ENCODE measurements at places on chromosomes 1 and 21.

GRCh38 chr21:25872271-25872670 is 137.5 kb downstream of the GABPA start:
- no peak for DNase-seq

- DNase-seq = no peak
Measured at GRCh38 chr1:23352096-23352695, 8.1 kb upstream of the HNRNPR start.

- DNase-seq = no peak
Measured at GRCh38 chr1:247452447-247453039, 5.4 kb downstream of the OR2B11 start.

GRCh38 chr1:100358210-100358609 is 5.9 kb downstream of the CDC14A start:
- no peak for DNase-seq

DNA sequence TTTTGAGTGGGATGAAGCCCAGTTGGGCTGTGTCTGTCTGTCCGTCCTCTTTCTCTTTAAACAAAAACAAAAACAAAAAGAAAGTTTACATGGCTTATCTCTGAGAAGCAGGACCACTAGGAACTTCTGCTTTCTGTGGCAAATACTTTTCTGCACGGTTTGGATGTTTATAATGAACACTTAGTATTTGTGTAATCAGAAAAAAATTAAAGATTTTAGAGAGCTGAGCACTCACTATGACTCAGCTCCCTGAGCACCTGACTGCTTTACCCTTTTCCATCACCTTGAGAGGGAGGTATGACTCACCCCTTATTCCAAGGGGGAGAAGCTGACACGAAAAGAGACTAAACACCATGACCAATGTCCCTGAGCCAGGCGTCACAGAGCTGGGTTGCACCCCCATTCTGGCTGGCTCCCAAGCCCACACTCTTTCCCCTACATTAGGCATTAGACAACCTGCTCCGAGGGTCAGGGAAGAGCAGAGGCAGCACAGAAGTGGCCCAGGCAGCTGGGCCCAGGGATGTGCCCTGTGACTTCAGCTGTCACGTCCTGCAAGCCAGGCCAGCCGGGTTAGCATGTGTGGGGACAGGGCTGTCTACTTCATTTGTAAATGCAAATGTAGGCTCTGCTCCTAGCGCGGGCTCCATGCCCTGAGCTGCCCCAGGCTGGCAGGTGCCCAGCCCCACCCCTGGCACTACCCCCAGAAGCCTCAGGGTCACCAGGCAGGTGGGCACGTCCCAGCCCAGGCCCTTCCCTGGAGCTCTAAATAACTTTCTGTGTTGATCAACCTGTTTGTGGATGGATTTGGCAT is 30.4 kb downstream of the RAP1GAP start:
- DNase-seq = no peak

- peak; percentile 26 for DNase-seq
Measured at GRCh38 chr1:74729741-74730478, 2.9 kb downstream of the CRYZ start.

DNA sequence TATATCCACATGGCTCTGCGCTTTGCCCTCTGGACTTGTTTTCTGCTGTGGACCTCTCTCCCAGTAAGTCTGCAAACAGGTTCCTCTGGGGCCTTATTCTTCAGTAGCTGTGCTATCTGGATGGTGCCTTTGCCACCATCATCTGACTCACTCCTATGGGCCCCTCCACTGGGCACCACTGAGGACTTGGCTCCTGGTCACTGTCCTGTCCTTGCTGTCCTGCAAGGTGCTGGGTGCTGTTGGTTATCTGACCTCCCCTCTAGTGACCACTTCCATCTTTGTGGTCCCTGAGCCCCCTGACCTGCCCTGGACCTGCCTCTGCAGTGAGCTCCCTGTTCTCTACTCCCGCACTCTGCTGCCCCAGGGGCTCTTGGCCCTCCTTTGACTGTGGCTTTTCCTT is 6.7 kb downstream of the CNIH3 start:
- no peak for DNase-seq

DNA sequence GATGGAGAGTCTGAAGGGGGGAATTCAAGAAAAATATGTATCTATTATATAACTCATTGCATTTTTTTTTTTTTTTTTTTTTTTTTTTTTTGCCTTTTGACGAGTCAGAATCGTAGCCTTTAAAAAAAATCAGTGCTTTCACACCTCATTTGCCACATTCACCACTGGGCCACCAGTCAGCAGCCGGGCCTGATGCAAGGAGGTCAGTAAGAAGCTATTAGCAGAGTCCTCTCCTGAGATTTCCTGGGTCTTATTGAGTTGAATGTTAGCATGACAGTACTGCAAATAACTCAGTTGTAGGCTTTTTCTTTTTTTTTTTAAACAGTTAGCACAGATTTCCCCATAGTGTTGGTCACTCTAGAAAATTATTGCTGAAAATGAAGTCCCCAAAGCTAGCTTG is 139.8 kb downstream of the SPATA17 start:
- no peak for DNase-seq

- no peak for DNase-seq
Measured at GRCh38 chr1:65541161-65541560, 120.7 kb downstream of the LEPR start.

DNA sequence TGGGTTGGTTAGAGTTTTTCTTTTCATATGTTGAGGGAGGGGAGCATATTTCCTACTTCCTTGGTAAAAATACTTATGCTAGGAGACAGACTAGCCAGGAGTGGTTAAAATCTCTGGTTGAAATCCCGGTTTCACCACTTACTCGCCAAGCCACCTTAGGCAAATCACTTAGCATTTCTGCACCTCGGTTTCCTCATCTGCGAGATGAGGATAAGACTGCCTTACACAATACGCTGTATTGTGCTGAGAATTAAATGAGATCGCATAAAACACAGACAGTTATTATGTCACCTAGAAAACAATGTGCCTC is 1.4 kb downstream of the IFFO2 start:
- no peak for DNase-seq

- no peak for DNase-seq
Measured at GRCh38 chr1:107695341-107695740, 269.6 kb downstream of the VAV3 start.

- no peak for DNase-seq
Measured at GRCh38 chr1:25616987-25617624, 515 bp downstream of the MAN1C1 start.

DNA sequence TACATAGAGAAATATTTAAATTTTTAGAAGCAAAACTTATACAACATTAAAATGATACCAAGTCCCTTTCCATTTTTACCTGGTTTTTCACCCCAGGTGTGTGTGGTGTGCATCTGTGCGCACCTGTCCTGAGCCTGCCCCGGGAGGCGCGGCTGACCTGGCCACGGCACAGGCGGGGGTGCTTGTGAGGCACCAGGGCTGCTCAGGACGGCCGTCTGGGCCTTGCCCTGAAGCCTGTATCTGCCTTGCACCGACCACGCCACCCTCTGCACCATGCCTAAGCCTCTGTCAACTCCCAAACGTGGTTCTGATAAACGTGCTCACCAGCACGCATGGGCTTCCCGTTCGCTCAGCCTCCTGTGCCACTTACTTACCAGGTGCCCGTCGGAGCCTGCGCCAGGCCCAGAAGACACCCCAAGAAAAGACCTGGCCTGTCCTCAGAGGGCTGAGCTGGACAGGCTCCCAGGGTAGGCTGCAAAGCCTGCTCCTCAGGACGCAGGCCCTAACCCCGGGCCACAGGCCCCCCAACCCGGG is 20.9 kb downstream of the PANK4 start:
- DNase-seq = no peak

GRCh38 chr1:203629507-203630082 is 3.0 kb downstream of the ATP2B4 start:
- no peak for DNase-seq

DNA sequence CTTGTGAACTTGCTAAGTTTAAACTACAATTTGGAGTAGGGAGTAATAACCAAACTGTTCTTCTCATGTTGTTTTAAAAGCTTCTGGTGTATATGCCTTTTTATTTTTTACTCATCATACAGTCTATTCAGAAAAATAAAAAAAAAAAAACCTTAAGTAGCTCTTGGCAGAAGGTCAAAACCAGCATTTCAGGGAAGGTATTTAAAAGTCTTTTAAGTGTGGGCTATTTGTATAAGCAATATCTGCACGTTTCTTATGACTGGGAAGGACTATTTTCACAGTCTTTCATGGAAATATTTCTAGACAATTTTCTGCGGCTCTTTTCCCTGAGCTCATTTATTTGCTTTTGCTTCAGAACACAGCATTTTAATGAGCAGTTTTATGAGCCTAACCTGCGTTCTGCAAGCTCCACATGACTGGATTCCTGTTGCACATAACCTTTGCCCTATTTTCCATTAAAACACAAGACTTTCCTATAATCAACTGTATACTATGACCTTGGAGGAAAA is 60.9 kb upstream of the C1orf105 start:
- peak; percentile 93 for DNase-seq

DNA sequence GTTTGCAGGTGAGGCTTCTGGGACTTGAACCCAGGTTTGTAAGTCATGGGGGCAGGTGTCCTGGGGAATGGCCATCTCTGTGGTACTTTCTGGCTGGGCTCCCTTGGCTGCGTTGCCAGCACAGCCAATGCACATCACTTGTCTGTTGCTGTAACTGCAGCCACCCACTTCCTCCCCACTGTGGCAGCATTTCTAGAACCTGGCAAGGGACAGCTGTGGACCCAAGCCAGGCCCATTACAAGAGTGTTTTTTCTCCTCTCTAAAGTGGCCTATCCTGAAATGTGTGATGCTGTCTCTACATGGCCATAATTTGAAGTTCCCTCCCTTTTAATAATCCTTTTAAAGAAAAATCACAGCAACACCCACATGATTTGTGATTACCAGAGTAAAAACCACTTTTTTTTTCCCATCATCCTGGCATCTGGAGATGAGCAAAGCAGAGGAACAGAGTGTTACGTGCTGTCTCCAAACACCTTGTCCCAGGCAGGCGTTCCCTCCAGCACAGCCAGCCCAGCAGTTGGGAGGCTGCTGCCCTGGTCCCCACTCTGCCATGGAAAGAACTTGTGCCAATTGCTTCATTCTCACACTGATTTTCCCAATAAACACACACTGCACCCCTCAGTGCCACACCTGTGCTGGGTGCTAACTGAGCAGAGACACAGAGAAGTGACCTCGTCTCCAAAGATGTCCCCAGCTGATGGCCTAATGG is 360.6 kb upstream of the USP24 start:
- DNase-seq = no peak

- DNase-seq = peak; percentile 69
Measured at GRCh38 chr1:151130987-151131586, 15.3 kb downstream of the SEMA6C start.

DNA sequence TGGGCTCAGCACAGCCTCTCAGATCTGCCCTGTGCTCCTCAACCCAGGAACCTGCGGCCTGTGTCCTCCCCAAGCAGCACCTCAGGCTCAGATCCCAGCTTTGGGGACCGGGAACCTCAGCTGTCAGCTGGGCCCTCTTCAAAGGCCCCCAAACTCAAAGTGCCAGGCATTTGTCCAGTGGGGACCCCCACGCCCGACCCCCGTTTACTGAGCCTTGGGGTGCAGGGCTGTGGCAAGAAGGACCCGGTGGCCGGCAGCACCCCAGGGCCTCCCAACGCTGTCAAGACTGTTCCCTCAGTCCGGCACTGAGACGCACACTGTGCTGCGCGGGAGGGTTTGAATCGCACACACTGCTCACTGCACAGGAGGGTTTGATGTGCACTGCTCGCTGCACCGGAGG is 35.0 kb downstream of the MORN1 start:
- DNase-seq = no peak

GRCh38 chr1:221845650-221846371 is 103.9 kb upstream of the DUSP10 start:
- peak; percentile 72 for DNase-seq

- no peak for DNase-seq
Measured at GRCh38 chr1:203244776-203245175, 15.3 kb upstream of the CHIT1 start.

GRCh38 chr1:26537951-26538352 is 8.4 kb downstream of the RPS6KA1 start:
- no peak for DNase-seq

GRCh38 chr21:15841856-15842564 is 112.2 kb downstream of the USP25 start:
- peak; percentile 90 for DNase-seq

- peak; percentile 81 for DNase-seq
Measured at GRCh38 chr1:221335161-221336101, 406.5 kb downstream of the DUSP10 start.

DNA sequence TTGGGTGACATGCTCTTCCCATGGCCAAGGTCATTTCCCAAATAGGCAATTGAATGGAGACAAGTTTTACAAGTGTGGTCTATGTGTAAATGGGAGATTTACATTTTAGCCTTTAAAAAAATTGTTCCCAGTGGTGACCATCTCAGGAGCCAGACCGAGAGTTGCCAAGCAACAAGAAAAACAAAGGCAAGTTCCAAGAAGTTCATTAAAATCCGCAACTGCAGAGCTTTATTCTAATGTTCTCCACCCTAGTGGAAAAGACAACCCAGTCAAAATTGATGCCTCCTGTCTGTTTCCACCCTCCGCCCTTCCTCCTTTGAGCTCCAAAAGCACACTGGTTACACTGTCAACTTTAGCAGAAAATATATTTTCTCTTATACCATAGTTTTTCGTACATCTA is 33.2 kb upstream of the CD55 start:
- no peak for DNase-seq

- DNase-seq = no peak
Measured at GRCh38 chr1:59494145-59494833, 197.4 kb downstream of the FGGY start.

DNA sequence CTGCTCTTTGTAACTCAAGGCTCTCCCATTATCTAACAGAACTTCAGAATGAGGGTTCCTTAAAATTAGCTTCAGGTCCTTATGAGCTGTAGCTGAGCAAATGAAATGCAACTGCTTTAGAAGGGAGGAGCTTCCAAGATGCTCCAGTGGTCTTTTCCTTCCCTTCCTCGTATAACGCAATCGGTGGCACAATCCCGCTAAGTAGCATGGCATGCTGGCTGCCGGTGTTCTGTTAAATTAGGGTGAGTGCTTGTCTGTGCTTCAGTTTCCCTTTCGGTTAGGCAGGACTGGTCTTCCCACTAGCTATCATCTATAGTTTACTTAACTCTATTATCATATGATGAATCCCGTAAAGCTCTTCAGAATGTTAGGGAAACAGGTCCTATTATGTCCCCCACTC is 917 bp downstream of the KIAA0040 start:
- no peak for DNase-seq

- no peak for DNase-seq
Measured at GRCh38 chr21:38220270-38220737, 36.5 kb upstream of the KCNJ15 start.

DNA sequence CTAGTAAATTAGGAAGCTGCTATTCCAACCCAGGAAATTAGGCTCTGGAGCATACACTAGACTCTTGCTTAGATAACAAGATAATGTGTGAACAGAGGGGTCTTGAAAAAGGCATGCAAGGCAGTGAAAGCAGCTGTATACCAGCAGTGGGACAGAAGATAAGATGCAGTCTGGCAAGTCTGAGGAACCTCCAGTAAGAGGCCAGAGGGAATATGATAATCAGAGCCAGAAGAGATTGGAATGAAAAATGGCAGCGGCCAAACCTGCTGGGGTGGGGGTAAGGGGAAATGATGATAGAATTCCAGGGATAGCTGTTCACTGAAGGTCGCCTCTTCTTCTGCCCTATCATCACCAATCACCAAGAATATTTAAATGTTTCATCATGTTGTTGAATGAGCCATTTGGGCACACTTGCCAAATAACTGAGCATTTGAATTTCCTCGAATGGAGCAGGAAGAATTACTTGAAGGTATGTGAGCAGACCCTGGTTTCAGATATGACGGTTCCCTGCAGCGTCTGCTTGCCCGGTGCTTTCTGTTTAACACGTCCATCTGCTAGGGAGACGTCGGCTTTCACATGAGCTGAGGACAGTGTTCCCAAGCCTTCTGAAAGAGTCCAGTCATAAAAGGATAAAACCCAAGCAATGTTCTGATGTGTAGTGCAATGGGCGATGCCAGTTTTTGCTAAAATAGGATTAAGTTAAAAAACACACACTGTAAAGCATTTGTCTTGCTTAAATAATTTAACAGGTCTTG is 173.3 kb downstream of the RWDD3 start:
- no peak for DNase-seq
